SHP77 treated with DMSO at 0.1 percent for 48 hours (cell line): ENCODE measurements at places on chromosomes 2 and 18.
A peak's percentile ranks its signal among the peaks of the same experiment; 100 is the strongest.

DNA sequence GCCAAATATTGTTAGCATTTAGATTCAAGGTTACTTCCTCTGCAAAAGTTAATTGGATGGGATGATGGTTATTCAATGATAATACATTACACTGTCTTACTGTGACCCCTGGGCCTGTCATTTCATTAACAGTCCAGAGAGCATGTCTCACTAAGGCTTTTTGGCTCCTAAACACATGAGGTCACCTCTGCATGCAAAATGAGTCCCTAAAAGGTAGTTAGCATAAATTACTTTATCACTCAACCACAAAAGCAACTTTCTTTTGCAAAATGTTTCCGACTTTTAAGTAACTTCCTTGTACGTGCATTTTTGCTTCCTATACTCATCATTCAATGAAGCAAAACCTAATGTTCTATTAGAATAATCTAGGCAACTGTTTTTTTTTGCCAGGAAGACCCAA, 16.8 kb upstream of the AGFG1 start:
- DNase-seq: no peak

DNA sequence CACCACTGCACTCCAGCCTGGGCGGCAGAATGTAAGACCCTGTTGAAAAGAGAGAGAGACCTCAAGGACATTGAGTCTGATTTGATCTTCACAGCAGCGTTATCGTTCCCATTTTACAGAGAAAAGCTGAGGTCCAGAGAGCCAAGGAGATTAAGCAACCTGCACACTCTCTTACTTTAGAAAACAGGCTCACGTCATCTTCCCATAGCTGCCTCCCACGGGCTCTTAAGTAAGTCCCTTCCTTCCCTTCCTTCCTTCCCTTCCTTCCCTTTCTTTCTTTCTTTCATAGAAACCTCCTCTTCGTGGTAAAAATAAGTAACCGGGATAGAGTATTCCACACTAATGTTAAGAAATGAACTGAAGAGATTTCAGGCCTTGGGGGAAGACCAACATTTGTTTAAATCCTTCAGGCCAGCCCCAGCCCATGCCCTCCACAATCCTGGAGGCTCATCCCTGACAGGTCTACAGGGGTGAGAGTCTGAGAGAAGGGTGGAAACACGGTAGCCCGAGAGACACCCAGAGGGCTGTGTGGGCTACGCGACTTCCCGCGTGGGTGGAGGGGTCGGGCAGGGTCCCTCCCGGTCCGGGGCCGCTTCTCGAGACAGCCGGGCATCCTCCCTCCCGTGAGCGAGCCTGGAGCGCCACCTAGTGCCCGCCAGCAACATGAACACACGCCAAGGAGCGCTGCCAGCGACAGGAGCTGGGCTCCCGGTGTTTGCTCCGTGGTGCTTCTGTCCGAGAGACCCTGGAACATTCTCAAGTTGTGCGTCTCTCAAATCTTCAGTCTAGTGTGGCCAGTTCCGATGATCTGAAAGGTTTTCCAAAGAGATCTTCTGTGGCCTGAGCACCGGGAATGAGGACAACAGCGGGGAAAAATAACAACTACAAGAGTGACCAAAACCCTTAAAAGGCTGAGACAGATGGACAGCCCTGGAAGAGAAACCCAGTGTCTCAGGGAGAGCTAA, 160.3 kb downstream of the INO80D start:
- DNase-seq: no peak

- no peak for DNase-seq
Observed at GRCh38 chr18:76354348-76354747, 140.7 kb downstream of the ZNF516 start.

- DNase-seq: no peak
Observed at GRCh38 chr2:160282063-160282580, 82.0 kb upstream of the ITGB6 start.

DNA sequence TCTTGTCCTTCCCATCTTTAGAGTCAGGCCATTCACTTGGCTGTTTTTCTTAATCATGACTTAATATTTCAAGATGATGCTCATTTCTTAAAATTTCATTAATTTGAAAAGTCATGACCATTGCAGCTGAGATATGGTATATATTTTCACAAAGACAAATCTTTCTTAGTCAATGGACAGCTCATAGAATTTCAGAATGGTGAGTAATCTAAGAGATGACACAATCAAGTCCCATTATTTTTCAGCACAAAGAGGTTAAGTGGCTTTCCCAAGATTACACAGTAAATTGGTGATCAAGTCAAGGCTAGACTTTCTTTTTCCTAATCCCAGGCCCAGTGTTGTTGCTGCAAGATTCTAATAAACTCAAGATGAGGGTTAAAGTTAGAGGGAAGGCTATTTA, 34.4 kb upstream of the NT5C1B start:
- no peak for DNase-seq

- DNase-seq: no peak
Observed at GRCh38 chr2:241641631-241642030, 4.1 kb downstream of the ATG4B start.

DNA sequence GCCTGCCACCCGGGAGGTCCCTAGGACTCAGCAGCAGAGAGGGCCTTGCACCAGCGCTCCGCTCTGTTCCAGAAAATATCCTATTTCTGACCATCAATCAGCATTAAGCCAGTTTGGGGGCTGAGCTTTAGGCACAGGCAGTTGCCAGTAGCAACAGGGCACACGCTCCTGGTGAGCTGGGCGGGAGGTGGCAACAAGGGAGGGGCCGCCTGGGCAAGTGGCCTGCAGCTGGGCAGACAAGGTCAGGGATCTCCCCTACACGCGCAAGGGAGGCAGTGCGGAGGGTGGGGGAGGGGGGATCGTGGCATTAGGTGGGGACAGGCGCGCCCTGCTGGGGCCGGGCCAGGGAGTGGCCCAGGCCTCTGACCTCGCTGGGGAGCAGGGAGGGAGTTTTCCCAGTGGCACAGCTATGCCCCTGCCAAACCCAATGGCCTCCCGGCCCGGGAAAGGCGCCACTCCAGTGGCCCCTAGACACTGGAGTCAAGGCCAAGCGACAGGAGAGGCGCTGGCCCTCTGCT, 302.8 kb downstream of the NCKAP5 start:
- DNase-seq: peak; percentile 30

DNA sequence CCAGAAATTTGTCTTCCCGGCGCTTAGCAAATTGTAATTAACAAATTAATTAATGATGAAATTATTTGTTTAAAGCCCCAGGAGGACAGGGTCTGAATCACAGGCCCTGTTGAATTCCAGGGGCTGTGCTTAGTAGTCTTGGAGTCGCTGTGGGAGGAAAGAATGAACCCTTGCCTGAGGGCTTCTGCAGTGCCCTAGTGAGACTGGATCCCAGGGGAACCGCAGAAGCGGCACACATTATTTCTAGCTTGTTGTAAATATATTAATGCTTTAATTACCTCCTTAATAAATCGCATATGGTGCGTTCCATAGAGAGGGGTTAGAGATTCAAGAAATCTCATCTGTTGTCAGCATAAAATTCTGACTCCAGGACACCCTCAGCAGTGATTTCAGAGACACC, 235.4 kb downstream of the CELF4 start:
- no peak for DNase-seq

- peak; percentile 83 for DNase-seq
Observed at GRCh38 chr2:233387667-233388528, 33.6 kb downstream of the DGKD start.

DNA sequence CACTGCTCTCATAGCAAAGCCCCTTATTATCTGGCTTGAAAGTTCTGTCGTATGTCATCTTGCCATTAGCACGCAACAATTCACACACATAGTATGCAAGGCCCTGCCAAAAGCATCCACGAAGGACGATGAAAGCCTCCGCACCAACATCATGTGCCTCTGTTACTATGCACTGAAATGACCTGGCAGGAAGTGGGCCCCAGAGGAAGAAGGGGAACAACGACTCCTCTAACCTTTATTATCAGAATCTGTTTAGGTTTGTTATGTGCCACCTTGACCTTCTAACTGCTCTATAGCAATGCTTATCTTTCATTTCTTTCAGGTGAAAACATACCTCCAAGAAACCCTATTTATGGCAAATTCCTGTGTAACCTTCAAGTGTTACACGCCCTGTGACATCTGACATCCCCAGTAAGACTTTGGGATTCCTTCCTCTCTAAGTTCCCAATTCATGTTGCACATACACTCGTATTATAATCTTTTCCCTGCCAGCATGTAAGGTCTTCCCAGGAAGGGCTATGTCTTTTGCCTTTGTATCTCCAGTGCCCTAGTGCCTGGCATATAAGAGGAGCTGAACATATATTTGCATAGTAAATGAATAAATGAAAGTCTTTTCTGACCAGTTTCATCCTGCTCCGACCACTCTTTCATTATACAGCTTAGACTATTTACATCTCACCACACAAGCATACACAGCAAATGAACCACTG, 7.0 kb upstream of the NDUFV2 start:
- no peak for DNase-seq

- DNase-seq: no peak
Observed at GRCh38 chr2:190425221-190425866, 17.2 kb downstream of the MFSD6 start.

DNA sequence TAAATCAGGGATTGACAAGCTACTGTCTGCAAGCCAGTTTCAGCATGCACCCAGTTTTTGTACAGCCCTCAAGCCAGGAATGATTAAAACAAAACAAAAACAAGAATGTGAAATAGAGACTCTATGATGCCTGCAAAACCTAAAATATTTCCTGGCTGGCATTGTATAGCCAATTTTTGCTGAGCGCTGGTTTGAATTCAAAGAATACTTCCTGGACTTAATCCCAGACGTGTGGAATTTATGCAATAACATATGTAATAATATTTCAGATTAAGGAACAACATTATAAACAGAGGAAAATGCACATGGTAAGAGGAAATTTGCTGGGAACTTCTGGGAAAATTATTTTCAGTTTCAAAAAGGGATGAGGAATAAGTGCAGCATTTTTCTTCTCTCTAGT, 148.1 kb upstream of the RPRM start:
- no peak for DNase-seq

DNA sequence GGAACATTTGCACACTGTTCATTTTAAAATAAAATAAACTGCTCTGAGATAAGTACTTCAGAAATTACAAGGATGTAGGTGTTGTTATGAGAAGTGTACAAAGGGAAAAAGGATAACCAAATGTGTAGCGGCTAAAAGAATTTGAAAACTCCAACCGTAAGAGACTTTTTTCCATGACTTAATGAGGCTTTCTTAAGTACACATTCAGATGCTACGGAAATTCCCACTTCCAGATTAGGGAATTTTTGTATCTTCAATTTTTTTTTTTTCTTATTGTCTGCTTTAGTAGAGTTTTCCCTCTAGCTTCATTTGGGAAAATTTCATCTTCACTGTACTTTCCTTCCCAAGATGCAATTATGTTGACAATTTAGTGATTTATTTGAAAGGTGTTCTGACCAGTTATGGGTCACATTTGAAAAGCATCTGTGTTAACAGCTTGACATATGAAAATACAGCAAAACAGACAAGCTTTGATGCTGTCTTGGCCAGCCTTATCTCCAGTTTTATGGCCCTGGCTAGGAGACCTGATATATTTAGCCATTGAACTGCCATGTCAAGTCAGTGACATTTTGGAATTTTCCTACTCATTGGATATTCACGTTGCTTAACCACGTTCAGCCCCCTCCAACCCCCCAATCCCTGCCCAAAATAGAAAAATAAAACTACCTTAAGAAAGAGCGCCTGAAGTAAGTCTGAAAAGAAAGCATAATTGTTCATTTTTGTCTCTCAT, 105.6 kb downstream of the FEZ2 start:
- no peak for DNase-seq

- no peak for DNase-seq
Observed at GRCh38 chr2:57893786-57894185, 152.8 kb upstream of the VRK2 start.

DNA sequence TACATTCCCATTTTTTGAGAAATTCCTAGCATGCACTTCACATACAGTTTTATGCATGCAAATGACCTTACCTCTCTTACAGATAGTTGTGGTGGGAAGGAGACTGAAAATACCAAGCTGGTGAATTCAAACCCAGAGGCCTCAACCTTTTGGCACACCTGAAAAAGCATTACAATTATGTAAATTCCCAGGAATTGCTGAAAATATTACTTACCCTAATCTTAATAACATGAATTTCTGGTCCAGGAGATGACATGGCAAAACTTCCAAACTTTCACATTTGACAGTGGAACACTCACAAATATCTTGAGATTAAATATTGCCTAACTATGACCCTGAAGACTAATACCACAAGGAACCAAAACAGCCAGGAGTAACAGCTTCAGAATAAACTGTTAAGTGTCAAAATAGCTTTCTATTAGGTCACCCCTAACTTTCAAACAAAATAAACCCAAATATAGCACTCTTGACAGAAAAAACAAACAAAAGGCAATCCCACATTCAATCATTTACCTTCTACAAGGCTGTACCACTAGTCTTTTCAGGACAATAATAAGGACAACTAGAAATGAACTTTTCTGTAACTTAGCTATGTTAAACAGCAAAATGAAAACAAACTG, 10.9 kb upstream of the PEX13 start:
- no peak for DNase-seq

DNA sequence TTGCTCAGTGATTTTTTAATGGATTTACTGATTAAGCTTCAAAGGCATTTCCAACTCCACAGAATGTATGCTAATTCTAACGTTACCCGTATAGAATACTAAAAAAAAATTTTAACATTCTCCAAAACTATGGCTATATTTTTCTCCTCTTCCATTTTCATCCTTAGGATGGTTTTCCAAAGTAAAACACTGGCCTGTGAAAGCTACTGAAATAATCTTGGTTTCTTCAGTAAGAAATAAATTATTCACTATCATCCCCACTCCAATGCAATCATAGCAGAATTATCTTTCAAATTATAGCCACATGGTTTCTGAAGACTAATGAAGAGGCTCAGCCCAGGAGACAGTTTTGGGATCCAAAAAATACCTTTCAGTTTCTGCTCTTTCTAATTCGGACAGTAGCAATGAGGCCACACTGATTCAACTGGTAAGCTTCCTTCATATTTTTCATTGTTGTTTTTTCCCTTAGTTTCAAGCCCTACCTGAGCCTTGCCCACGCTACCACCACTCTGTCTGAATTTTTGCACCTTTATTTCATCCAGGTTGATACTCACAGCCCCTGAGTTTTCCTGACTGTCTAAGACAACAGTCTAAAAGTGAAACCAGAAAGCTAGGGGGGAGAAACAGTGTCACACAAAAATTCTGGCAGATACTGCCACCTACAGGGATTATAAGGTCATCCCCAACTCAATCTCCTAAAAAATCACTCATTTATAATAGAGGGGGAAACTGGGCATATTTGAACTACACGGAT, 887.9 kb downstream of the NRXN1 start:
- DNase-seq: peak; percentile 37
